ENCODE measurements at places on chromosomes 16 and 17. TPM values are rescaled to one million over a fixed set of nuclear protein-coding genes. Genes with fewer than 3 reads are reported as not detected.
A peak's percentile ranks its signal among the peaks of the same experiment; 100 is the strongest.

DNA sequence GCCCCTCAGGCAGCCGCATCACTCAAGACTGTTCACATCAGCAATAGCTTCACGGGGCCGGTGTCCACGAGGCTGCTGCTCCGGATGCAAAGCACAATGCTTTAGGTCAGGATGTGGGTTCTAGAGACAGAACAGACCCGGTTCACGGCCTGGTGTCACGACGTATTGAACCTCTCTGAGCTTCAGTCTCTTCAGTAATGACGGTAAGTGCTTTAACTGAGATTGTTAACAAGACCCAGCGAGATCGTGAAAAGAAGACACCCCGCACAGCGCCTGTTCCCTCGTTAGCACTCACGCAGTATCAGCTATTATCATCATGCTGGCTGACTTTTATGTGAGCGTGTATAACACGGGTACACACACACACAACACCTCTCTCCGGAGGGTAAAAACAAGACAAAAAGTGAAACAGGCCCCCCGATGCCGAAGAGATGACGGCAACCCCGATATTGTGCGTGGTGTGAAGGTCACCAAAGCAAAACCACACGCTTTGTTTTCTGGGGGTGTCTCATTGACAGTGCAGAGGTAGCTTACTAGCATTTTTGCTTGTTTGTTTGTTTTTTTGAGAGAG, 21.4 kb upstream of the ABR start:
- no peak for DNase-seq

GRCh38 chr16:89880477-89881367, 7.3 kb downstream of the TCF25 start:
- DNase-seq: no peak

GRCh38 chr17:49018116-49018612, 21.0 kb downstream of the IGF2BP1 start:
- no peak for DNase-seq

DNA sequence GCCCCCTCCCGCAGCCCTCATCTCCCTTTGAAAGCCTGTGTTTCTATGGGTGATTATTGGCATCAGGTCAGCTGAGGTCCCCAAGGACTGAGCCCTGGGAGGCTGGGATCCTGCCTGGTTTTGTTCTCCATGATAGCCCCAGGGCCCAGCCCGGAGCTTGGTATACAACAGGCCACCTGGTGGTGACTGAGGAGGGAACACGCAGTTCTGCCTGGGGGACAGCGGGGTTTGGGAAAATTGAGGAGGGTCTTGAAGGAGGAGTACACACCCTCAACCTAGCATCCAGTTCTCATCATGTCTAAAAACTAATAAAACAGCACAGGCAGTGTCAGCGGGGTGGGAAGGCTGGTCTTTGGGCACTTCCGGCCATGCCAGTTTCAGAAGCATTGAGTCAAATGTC, 335.1 kb downstream of the CPPED1 start:
- DNase-seq: no peak

DNA sequence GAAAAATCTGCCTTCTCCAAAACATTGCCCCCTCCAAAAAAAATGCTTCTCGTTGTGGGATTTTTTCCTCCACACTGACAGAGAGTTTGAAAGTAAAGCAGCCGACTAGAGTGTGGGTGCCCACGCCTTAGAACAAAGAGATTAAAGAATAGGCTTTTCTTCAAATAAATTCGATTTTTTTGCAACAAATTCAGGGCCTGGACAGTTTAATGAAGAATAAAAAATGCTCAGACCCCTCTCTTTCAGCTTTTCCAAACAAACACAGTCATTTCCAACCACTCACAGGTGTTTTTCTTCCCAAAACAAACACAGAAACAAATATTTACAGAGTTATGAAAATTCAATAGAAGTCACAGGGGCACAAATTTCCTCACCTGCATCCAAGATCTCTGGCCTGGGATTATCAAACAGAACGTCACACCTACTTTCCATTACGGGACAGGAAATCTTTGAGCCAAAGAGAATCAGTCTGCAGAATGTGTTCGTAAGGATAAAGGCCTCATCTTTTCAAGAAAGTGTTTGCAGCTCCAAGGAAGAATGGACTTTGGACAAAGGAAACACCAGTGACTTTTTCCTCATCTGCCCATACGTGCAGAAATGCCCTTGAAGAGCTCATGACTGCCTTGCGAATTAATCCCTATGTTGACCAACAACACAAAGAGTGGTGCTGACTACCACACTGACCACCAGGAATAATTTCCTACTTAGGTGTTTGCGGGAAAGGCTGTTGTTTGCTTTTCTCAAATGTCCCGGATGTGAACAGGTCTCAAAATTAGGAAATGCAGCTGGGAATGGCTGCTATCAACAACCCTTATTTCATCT, 31.3 kb upstream of the TOX3 start:
- no peak for DNase-seq

- no peak for DNase-seq
Observed at GRCh38 chr16:2081201-2082084, 33.7 kb downstream of the TSC2 start.

- no peak for DNase-seq
Observed at GRCh38 chr17:55730808-55731207, 8.1 kb upstream of the TMEM100 start.

DNA sequence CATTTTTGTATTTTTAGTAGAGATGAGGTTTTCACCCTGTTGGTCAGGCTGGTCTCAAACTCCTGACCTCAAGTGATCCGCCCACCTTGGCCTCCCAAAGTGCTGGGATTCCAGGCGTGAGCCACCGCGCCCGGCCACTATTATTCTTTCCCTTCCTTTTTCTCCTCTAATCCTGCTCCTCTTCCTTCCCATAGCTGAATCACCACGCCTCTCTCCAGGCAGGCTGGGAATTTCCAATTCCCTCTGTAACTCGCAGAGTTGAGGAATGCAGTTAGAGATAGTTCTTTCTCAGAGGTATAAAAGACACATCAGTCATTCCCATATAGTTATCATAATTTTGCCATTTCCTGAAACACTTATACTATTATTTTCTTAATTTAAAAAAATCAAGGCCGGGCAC, 11.2 kb downstream of the METTL16 start:
- DNase-seq: no peak

- DNase-seq: no peak
Observed at GRCh38 chr16:69270395-69270794, 40.8 kb upstream of the VPS4A start.

DNA sequence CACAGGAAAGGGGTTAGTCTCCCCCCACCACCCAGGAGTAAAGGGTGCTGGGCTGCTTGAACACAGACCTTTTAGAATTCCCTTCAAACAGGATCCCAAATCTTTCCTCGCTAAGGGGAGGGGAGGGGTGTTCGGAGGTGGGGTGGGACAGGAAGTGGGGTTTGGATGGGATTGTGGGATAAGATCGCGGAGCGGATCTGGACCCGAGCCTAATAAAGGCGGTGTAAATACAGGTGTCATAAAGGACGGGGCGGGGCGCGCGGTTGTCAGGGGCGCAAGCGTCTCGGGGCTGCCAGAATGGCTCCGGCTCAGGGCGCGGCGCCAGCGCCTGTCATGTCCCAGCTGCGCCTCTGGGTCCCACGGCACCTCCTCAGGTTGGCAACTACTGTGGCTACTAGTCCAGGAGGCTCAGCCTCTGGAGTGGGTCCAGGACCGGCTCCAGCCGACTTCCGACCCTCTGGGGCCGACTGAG, 59.8 kb upstream of the FBXO47 start:
- peak; percentile 56 for DNase-seq

DNA sequence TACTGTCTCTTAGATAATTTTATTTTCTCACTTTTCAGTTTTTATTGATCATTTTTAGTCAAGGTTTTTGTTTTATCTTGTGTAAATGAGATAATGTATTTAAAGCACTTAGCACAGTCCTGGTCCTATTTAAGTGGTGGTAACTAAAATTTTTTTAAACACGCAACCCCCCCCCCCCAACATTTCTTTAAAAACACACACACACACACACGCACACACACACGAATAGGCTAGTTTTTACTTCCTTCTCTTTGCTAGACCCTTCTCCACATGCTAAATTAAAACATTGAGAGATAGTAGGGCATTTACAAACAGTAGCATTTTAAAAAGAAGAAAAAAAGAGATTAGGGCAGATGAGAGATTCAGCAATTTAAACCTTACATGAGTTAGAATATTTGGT, 5.0 kb downstream of the NFATC3 start:
- no peak for DNase-seq

DNA sequence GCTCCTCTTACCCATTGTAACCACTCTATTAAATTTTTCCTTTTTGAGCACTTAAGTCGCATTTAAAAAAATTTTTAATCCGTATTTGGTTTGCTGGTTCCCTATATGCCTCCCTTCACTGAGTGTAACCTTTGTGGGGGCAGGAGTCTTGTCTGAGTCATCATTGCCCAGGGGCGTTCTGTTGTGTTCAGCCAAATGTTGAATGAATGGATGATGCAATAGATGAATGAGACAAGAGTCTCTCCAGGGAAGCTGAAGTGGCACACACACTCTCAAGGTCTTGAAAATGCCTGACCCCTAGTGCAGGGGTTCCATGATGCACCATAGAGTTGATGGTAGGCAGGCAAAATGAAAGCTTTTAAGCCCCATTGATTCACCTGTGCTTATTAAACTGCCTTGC, 123.0 kb upstream of the RBFOX1 start:
- DNase-seq: no peak

DNA sequence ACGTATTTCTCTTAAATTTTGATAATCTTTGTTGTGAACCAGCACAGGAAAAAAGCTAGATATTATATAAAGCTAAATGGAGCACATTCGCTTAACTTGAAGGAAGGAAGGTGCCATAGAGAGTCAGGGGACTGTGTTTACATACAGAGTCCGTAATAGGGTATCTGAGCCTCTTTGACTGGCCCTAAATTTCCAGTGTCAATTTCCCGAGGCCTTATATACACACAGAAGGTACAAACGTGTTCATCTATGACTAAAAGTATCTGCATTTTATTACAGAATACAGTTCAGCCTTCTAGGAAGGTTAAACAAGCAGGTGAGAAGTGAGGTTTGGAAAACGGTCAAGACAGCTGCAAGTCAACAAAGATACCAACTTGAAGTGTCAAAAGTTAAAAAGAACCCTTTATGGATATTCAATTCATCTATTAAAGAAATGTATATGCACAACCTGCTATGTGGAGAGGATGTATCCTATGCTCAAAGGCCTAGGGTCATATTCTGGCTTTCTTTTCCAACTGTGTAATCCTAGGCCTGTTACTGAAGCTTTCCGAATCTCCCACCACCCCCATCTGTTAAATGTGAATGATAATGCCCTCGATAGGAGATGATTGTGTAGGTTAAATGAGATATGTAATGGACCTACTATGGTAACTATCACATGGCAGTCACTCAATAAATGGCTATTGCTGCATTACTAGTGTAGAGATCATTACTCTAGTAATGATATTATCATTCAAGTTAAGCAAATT, 263.7 kb upstream of the MAF start:
- no peak for DNase-seq

DNA sequence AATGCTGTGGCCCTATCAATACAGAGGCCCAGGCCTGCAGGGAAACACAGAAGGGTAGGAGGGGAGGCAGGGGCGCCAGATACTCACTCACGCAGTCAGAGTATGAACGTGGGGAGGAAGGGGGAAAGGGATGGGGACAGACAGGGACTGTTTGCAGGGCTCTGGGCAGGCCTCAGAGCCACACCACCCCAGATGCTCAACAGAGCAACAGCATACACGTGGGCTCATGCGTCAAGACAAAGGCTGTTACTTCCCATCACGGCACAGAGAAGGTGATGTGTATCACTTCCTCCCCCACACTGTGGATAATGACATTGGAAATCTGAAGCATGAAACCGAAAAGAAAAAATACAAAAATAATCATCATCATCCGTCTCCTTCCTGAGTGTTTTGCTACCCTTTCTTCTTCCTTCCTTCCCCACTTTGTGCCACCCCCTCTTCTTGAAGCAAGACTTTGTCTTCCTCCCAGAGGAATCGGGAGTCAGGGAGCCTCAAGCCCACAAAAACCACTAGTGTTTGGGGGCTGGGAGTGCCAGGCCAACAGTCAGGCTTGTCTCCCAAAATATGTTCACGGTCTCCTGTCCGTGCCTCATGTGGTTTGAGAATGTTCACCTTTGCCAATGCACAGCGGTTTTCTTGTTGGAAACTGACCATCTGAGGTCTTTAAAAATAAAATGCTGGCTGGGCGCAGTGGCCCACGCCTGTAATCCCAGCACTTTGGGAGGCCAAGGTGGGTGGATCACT, 20.1 kb downstream of the SLC39A11 start:
- DNase-seq: no peak

GRCh38 chr17:80959330-80960036, 32.2 kb upstream of the CHMP6 start:
- peak; percentile 87 for DNase-seq

DNA sequence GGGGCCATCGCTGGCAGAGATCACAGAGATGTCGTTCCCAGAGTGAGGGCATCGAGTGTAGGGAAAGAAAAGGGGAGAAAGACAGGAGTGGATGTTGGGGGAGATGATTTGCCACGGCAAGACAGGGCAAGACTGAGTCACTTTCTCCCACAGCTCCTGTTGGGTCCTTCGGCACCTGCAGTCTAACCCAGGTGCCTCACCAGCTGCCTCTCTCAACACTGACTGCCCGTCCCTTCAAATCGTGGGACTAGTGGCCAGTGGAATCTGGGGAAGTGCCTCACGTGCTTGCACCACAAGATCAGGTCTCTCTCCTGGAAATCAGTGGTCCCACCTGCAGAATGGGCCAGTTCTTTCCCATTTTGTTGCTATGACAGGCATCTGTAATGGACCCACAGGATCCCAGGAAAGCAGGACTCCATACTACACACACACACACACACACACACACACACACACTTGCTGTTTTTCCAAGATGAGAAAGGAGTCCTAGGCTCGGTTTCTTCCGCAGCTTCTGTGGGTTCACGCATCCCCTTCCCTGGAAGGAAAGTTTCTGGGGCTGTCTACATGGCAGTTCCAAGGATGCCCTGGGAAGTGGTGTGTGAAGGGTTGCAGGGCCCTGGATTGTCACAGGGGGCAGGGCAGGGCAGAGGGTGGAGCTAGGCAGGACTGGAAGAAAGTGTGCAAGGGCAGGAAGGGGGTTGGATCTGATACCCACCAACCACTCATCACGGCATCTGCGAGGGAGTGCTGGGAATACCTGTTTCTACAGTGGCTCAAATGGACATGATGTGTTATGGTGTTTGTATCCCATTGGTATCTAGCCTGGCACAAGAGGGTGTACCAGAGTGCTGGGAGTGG, 10.2 kb upstream of the CBX8 start:
- no peak for DNase-seq

- DNase-seq: no peak
Observed at GRCh38 chr16:56373003-56373402, 52.3 kb downstream of the AMFR start.

- no peak for DNase-seq
Observed at GRCh38 chr17:48163809-48164208, 56.2 kb downstream of the SNX11 start.

GRCh38 chr17:35404360-35404759, 27.9 kb downstream of the SLFN12 start:
- DNase-seq: no peak

DNA sequence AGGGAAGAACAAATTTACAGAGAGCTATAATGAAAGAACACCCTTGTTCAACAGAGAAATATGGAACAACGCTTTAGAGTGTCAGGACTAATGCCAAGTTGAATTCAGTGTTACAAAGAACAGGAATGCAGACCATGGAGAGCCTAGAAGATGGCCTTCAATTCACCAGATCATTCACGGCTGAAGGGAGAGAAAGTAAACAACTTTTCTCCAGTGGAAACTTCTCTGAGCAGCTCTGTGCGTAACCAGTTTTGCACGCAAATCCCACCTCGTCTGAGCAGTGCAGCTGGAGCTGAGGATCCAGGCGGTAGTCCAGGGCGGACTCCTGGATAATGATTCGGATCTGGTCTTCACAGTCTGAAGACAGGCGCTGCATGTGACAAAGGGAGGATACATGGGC, 40.5 kb upstream of the CLEC18B start:
- no peak for DNase-seq

The SLC5A11 gene
- total RNA-seq: 0.70 TPM

The ZNF232 gene
- 5.9 TPM for total RNA-seq

The SDR42E2 gene
- total RNA-seq: 0.18 TPM

The TEKT5 gene
- total RNA-seq: 8.0 TPM

The ETV4 gene
- 3.7 TPM for total RNA-seq
